HFF-Myc (cell line): ENCODE measurements at places on chromosomes 5 and 9.

- DNase-seq, result no peak
Measured at GRCh38 chr5:55140908-55141665, 18.9 kb upstream of the GPX8 start.

- DNase-seq, result no peak
Measured at GRCh38 chr9:78691542-78691941, 394.6 kb downstream of the PSAT1 start.

DNA sequence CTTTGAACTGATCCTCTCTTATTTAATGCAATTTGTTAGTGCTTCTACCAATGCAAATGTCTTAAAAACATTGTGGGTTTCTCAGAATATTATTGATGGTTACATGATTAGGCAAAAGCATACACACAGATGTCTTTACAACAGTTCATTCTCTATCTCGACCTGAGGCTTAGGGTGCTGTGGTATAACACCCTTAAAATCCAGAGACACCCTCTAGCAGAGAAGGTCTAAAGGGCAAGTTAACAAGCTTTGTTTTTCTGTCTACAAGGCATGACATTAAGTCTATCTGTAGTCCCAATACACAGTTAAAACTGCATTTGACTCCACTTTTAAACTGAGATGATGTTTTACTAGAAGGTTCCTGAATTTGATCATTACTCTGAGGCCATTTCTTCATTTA, 518.7 kb upstream of the MEF2C start:
- DNase-seq, result no peak

DNA sequence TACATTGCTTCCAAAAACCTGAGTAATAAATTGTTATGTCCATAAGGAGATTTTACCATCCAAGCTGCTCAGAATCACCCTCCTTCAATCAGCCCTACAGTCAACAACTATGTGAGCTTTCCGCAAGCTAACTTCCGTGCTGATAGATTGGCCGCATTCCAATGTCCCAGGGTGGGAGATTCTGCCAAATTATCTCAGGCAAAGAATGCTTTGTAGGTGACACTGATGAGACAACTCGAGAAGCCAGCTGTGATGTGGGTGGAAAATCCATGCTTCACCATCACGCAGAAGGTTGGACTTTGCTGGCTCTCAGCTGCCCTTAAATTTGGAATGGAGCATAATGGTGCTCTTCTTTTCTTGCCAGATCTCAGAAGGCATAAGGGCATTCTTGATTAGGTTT, 44.9 kb upstream of the HCN1 start:
- no peak for DNase-seq

GRCh38 chr9:97315550-97315949, 8.1 kb downstream of the CCDC180 start:
- no peak for DNase-seq

GRCh38 chr9:79565245-79565644, 6.5 kb upstream of the TLE4 start:
- DNase-seq, result no peak

GRCh38 chr9:119044806-119045205, 324.4 kb downstream of the BRINP1 start:
- no peak for DNase-seq

- DNase-seq, result no peak
Measured at GRCh38 chr5:53099546-53099945, 10.0 kb downstream of the MOCS2 start.

DNA sequence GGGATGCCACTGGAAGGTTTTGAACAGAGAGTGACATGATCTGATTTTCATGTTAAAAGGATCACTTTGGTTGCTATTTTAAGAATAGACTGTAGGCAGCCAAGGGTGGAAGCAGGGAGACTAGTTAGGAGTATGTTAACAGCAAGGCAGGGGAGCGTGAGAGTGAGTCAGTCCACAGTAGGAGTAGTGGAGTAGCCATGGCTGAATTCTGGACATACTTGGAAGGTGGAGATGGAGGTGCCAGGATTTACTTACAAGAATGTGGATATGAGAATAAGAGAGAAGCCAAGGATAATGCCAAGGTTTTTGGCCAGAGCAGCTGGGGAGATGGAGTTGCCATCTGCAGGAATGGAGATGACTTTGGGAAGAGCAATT, 118.8 kb downstream of the GALNT10 start:
- no peak for DNase-seq

- DNase-seq, result no peak
Measured at GRCh38 chr5:119336845-119337580, 18.8 kb upstream of the TNFAIP8 start.

GRCh38 chr5:96785326-96786109, 22.2 kb downstream of the ERAP1 start:
- no peak for DNase-seq

DNA sequence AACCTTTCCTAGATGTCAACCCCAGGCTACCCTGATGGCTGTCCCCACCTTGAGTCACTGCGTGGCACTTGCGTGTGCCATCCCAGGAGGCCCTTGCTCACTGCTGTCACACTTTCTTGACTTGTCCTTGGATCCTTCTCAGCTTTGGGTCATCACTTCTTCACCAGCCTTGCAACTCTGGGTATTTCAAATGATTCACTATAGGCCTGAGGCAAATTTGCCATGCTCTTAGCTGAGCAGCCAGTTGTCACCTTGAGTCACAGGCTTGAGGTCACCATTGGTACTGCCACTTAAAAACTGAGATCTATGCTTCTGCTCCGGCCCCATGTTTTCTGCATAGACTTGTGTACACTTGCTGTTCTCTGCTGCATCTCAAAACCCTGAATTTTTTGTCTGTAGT, 84.7 kb downstream of the BASP1 start:
- no peak for DNase-seq

DNA sequence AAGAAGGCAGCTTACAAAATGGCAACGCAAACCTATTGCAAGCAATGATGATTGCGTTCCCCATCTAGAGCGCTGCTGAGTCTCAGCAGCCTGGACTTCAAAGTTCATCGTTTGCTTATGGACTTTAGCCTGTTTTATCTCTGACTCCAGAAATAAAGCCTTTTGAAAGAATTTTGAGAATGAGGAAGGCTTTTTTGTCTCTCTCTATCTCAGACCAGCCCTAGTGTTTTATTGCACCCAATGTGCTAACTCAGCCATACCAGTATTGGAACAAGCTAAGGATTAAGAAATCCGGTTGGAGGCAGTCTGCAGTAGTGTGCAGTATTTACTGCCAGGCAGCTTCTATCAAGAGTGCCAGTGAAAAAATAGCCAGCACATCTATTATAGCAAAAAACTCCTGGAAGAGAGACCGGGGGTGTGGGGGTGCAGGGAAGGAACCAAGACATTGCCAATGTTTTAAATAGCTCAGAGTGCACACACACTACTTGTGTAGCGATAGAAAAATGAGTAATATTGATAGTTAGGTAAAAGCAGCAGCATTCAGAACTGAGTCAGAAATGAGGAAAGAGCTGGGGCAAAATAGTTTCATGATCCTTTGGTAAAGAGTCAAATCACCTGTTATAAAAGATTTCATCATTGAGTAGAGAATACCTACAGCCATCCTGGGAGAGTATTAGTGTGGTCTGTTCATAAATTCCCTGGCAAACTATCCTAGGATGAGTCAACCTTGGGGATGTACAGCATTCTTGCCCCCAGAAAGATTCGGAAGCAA, 219.0 kb downstream of the ZNF608 start:
- DNase-seq, result no peak

GRCh38 chr9:137186385-137186784, 2.0 kb downstream of the ANAPC2 start:
- no peak for DNase-seq

GRCh38 chr9:133516256-133516960, 8.4 kb downstream of the MYMK start:
- DNase-seq, result no peak

DNA sequence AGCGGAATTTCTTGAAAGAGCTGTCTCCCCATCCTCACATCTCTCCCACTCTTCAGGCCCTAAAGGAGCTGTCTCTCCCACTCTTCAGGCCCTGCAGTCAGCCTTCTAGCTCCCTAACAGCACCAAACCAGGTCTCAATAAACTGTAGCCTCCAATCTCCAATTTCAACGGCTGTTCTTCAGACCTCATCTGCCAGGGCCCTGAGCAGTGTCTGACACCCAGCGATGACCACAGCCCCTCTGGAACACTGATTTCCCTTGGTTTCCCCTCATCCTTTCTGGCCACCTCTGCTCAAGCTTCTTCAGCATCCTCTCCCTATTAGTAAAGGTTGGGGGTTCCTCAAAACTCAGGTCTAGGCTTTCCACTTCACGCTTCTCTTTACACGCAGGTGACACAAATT, 1.6 kb upstream of the P4HA2 start:
- no peak for DNase-seq

DNA sequence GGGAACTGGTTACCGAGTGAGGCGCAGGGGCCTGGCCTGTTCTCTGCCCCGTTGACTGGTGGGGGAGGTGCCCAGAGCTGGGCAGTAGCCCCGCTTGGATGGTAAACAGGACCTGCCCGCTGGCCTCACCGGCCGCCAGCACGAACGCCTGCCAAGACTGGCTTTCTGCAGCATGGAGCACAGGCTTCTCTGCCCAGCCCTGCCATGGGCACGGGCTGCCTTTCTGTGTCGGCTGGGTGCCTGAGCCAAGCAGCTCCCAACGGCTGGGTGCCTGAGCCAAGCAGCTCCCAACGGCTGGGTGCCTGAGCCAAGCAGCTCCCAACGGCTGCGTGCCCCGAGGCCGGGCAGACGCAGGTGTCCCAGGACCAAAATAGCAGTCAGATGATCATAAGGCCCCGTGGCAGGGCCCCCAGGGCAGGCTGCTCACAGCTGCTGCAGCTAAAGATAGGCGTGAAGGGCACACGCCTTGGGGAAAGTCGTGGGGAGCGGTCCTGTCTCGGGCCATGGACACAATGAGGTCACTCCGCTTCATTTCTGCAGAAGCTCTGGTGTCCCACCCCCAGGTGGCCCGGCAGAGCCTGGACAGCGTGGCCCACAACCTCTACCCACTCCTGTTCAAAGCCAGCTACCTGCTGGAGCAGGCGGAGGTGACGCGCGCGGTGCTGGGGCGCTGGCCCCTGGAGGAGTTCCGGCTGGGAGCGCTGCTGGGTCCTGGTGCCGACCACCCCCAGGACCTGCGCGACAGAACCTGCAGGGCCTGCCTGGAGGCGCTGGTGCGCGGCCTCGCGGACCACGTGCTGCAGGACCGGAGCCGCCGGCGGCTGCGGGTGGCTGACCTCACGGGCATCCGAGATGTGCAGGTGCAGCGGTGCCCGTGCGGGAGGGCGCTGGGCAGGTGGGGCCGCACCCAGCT, at the start of gene LRRC14B:
LRRC14B (plus strand) TSS at position 460 of the 913 bp plus-strand sequence; CDS start at position 504, 44 bp downstream.
- no peak for DNase-seq

DNA sequence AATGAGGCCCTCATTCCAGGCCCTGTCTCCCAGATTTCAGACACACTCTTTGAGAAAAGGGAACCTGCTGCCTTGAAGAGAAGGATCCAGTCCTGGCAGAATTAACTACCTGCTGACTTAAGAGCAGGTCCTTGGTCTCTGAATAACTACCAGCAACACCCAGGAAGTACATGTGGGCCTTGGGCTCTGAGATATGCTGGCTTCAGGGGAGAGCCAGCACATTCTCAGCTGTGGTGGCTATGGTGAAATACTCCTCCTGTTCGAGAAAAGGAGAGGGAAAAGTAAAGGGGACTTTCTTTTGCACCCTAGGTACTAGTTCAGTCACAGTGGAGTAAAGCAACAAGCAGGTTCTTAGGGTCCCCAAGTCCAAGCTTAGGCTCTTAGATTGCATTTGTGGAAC, 120.0 kb downstream of the HMHB1 start:
- DNase-seq, result no peak

GRCh38 chr9:16959391-16959790, 88.9 kb upstream of the BNC2 start:
- no peak for DNase-seq

- DNase-seq, result no peak
Measured at GRCh38 chr9:86718388-86719049, 228.8 kb downstream of the GAS1 start.

DNA sequence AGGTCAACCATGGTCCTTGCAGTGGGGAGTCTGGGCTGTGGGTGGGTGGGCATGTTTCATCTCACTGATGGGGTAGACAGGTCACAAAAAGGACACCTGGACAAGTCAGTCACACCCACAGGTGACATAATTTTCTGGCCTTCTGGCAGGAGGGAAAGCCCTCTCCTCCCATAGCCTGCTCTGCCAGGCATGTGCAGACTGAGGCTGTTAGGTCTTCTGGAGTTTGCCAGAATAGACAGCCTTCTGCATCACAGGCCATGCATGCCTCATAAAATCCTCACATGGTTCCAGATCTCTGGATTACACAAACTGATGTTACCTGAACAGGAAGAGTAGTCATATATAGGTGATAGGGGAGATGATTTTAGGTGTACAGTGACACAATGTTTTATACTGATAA, 49.1 kb downstream of the ARHGAP26 start:
- no peak for DNase-seq

DNA sequence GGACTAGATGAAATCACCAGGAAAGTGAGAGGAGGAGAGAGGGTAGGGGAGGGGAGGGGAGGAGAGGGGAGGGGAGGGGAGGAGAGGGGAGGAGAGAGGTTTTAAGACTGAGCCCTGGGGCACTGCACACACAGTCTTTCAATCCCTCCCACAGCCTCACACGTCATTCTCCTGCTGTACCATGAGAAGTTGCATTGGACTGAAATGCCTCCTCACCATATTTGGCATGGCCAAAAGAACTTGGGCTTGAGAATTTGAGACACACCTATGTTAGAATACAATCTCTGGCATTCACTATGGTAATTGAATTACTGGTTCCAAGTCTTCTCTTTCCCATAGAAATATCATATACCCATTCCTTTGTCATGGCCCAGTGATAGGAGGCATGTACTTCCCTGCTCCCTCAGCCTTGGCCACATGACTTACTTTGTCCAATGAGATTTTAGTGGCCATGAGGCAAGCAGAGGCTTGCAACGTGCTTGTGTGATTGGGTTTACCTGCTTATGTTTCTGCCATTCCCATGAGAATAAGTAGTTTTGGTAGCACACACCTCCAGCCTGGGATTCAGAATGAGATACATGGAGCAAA, 133.3 kb upstream of the SMARCA2 start:
- DNase-seq, result no peak

- DNase-seq, result no peak
Measured at GRCh38 chr5:115100319-115100955, 69.3 kb downstream of the TRIM36 start.
